ENCODE measurements at places on chromosomes 11 and 22.

DNA sequence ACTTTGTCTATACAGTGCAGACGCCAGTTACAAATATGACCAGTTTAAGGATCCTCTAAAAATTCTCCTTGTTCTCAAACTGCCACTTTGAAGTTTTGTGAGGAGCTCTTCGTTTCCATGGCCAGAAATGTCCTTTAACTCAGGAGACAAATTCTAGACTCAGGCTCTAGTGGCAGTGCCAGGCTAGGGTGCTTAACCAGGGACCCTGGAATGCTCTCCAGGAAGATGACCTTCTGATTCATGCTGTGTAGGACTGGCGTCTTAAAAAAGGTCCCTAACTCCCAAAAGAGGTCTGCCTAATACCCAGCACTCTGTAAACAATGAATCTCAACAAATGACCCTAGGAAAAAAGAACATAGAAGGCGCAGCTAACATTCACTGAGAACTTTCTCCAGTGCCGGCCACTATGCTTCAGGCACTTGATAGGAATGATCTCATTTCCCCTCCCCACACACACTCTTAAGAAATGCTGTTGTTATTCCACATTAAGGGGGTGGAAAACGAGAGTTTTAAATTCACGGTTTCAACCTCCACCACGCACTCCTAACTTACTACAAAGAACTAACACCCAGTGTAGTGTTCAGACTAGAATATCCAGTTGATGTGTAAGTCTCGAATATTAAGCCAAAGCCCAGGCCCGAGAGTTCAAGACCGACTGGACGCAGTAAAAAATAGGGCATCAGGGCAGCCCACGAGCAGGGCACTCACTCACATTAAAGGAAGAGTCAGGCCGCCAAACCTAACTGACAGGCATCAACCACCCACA is 747 bp downstream of the NXF1 start:
- no peak for DNase-seq

- no peak for DNase-seq
Measured at GRCh38 chr11:86408845-86409244, 34.2 kb downstream of the CCDC81 start.

- no peak for DNase-seq
Measured at GRCh38 chr11:61922539-61922938, 5.2 kb upstream of the RAB3IL1 start.

GRCh38 chr11:120952461-120953434 is 71.2 kb upstream of the TBCEL start:
- DNase-seq = peak; percentile 55

GRCh38 chr11:134017511-134018430 is 51.1 kb upstream of the JAM3 start:
- DNase-seq = no peak

- no peak for DNase-seq
Measured at GRCh38 chr22:16824716-16825687, at the start of gene XKR3. Gene XKR3, minus strand, starts transcription at chr22:16825411. Its CDS starts 17,338 bp downstream, at chr22:16808073.

- peak; percentile 21 for DNase-seq
Measured at GRCh38 chr22:17241576-17242330, 22.5 kb upstream of the ADA2 start.
